ENCODE measurements at places on chromosomes 6 and 20. TPM values are rescaled to one million over a fixed set of nuclear protein-coding genes. Genes with fewer than 3 reads are reported as not detected.

- DNase-seq = no peak
- no peaks in the 10 kb centered on the region for H3K36me3 ChIP-seq
- H3K27me3 ChIP-seq = no peaks in the 10 kb centered on the region
- no peak overlapping the region for H3K4me3 ChIP-seq
- H3K4me1 ChIP-seq = peaks cover 3% of the 10 kb centered on the region
Observed at GRCh38 chr6:42440027-42440426, 11.7 kb downstream of the TRERF1 start.

- no peaks in the 10 kb centered on the region for H3K36me3 ChIP-seq
- H3K4me3 ChIP-seq = peak overlapping the region; percentile 43
- H3K27me3 ChIP-seq = no peaks in the 10 kb centered on the region
- peaks cover 50% of the 10 kb centered on the region for H3K4me1 ChIP-seq
Observed at GRCh38 chr6:34362909-34363680, 29.4 kb downstream of the NUDT3 start.

GRCh38 chr6:144065213-144065660 is 30.1 kb downstream of the SF3B5 start:
- peaks cover 39% of the 10 kb centered on the region for H3K27me3 ChIP-seq
- DNase-seq = no peak
- peaks cover 2% of the 10 kb centered on the region for H3K4me1 ChIP-seq
- peak overlapping the region; percentile 83 for H3K4me3 ChIP-seq

DNA sequence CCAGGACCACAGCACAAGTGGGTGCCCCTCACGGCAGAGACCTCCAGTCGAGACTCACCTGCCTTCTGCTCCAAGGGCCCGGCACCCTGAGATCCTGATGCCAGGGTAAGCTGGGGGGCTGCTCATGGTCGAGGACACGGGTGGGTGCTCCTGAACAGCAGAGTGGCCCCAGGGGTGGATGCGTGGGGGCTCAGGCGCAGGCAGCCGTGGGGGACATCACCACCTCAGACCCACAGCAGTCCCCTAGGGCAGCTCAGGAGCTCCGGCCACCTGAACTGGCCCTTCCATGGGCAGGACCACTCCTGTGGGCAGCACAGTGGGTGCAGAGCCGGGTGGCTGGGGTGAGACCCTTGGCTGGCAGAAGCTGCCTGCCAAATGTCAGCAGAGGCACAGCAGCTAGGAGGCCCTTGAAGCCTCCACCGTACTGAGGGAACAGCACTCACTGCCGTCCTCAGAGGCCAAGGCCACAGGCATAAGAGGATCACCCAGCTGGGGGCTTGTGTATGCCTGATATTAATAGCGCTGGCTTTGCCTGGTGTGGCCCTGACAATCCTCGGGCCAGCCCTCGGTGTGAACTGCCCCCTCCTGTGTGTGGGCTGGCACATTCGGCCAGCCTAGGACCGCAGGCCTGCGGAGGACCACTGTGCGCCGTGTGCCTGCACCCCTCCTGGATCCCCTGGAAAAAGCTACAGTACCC is 5.4 kb downstream of the UCKL1 start:
- H3K27me3 ChIP-seq = no peaks in the 10 kb centered on the region
- peaks cover 5% of the 10 kb centered on the region for H3K36me3 ChIP-seq
- peak overlapping the region; percentile 58 for H3K4me3 ChIP-seq
- peak overlapping the region; percentile 96 for H3K27ac ChIP-seq
- peaks cover 89% of the 10 kb centered on the region for H3K4me1 ChIP-seq

DNA sequence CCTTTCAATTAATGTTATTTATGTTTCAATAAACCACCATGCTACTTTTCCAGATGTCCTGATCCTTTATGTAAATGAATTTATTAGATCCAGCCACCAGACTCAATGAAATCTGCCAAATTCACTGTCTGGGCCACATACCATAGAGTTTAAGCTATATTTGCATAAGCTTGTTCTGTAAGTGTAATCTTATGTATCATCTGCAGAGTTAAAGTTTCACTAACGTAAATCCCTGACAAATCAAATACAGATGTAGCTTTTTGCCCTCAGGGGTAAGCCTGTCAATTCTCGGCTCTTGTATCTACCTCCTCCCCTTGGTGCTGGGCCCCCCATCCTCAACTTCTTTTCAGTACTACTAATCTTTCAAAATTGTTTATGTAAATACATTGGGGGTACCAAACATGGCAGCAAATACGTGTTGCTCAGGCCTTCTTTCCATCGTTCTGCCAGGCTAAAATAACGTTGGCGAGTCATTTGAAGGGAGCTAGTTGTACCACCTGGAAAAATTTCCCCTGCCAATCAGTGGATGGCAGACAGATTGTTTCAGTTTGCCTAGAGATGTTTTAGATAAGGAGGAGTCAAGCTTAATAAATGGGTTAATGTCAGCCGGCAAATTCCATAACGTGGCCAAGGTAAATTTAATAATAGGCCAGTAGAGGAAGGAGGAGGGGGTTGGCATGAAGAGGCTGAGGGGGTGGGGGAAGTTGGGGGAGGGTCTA is 79.6 kb downstream of the RPS12 start:
- no peaks in the 10 kb centered on the region for H3K4me1 ChIP-seq
- no peaks in the 10 kb centered on the region for H3K27me3 ChIP-seq
- no peak overlapping the region for H3K4me3 ChIP-seq

DNA sequence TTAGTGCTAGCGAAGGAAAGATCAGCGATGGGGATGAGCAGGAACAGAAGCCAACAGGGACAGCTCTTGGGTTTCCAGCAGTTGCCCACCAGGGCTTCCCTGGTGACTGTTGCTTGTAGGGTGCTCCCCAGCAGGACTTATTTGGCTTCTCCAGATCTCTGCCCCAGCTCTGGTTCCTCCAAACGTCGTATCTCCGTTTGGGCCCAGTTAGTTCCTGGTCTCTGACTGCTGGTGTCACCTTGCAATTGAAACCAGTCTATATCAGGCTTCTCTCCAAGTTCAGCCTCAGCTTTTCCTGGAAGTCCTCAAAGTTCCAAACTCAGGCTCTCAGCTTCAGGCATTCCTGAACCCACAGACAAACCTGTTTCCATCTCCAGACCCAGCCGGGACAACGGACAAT is 70.8 kb upstream of the NXT1 start:
- no peak overlapping the region for H3K27ac ChIP-seq
- H3K36me3 ChIP-seq = no peaks in the 10 kb centered on the region

Gene PPIL6
- polyA plus RNA-seq = 1.8 TPM

All from psoas muscle (tissue), 8 donors.